ENCODE measurements at places on chromosomes 12 and 14.
A peak's percentile ranks its signal among the peaks of the same experiment; 100 is the strongest.

- DNase-seq = no peak
Measured at GRCh38 chr12:46798056-46798455, 27.7 kb downstream of the SLC38A4 start.

- no peak for DNase-seq
Measured at GRCh38 chr14:44928793-44929192, 33.0 kb downstream of the KLHL28 start.

- no peak for DNase-seq
Measured at GRCh38 chr12:25020621-25021243, 71.8 kb upstream of the BCAT1 start.

DNA sequence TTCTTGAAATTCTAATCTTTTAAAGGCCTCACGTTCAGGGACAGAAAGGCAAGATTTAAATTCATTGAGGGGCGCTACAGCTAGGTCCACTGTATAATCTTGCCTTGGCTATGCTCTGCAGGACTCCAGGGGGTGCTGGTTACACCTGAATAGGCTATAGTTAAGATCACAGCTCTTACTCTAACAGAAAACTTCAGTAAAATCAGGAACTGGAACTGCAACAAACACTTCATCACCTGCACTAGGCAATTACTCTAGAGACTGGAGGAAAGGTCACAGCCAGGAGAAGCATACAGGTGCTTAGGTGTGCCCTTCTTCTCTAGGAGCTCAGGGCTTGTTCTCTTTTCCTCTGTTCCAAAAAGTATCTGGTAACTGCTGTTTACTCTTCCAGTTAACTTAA, 20.9 kb downstream of the SLCO1C1 start:
- no peak for DNase-seq

DNA sequence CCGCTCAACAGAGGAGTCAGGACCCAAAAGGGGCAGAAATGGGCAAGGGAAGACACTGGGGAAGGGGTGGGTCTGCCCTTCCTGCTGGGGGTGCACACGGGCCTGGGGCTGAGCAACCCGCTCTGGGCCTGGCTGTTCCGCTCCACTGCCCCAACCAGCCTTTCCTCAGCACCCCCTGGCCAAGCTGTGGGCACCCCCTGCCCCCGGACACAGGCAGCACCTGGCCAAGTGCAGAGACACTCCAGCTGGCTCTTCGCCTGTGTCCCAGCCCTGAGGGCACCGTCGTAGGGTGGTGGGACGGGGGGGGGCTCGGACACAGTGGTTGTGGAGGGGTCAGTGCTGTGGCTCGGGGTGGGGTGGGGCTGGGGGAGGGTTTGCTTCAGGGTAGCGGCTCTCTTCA, 10.3 kb downstream of the PACS2 start:
- DNase-seq = no peak

DNA sequence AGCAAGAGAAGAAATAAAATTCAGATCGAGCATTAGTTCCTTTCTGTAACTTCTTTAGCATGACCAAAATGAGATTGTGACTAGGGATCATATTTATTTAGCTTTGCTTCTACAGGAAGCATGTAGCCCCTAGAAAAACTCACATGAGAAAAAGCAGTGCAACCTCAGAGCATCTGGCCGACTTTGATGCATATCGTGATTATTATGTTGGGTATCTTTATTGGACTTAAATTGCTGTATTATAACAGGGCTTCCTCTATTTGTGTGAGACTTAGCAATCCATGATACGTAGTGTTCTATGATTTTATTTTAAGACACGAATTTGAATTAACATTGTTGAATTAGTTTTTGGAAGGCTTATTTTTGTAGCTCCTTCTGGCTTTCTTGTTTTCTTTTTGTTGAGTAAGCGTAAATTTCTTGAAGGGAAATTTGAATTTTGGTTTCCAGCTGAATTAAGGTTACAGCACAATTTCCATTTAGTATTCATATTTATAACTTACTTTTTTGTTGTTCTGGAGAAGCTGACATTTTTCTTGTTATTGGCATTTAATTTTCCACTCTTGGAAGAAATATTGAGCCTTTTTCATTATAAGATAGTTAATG, 33.9 kb downstream of the WASHC4 start:
- DNase-seq = no peak

DNA sequence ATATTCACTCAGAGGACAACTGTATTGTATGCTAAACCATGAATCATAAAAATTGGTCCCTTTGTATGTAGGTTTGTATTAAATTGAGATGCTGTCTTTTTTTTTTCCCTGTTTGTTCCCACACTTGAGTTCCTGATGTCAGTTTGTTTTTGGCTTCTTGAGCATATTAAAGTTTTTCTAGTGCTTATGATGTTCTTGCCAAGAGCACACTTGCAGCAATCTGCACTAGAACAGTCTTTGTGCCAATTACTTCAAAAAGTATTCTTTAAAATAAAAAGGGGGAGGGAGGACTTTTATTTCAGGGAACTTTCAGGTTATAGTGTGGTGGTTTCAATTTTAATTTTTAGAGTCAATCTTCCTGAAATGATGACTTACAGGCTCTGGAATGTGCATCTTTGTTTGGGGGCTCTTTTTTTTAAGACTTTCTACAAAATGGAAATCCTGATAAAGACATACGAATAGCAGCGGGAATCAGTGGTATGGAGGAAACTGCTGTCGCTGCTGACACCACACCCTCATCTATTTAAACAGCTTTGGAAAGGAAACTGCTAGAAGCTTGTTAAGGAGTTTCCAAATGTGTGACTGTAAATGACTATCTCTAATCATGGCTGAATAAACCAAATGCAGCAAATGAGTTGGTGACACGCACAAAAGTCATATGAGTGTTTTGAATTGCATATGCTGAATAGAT, 188.6 kb downstream of the EGLN3 start:
- DNase-seq = no peak

DNA sequence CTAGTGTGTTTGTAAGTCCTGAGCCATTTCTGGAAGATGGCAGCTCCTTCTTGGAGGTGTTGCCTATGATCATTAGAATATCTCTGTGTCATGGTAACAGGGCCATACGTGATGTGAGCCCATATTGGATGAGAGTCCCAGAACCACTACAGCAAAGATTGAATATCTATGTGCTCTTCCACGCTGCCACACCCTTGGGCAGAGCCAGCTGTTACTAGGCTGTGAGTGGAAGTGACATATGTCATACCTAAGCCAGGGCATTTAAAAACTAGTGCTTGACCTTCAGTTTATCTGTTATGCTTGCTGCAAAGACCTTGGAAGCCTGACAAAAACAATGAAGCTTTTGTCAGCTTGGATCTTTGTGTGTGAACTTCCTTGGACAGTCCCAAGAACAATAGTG, 495.1 kb upstream of the CCDC196 start:
- DNase-seq = no peak

GRCh38 chr12:124191024-124191359, 103.9 kb upstream of the RFLNA start:
- no peak for DNase-seq

GRCh38 chr14:27371209-27371608, 773.4 kb upstream of the NOVA1 start:
- no peak for DNase-seq

- peak; percentile 20 for DNase-seq
Measured at GRCh38 chr14:94334872-94335271, 11.7 kb upstream of the SERPINA6 start.

Measured in NCI-H748 treated with DMSO at 0.1 percent for 48 hours (cell line).